ENCODE measurements at places on chromosomes 4 and X.

- DNase-seq: no peak
Observed at GRCh38 chr4:139918591-139918990, 235.4 kb downstream of the MAML3 start.

GRCh38 chr4:14403132-14403531, 599.1 kb upstream of the CPEB2 start:
- DNase-seq: no peak

- no peak for DNase-seq
Observed at GRCh38 chr4:138915756-138916155, 99.8 kb upstream of the NOCT start.

- no peak for DNase-seq
Observed at GRCh38 chr4:7787067-7787466, 152.6 kb downstream of the AFAP1 start.

DNA sequence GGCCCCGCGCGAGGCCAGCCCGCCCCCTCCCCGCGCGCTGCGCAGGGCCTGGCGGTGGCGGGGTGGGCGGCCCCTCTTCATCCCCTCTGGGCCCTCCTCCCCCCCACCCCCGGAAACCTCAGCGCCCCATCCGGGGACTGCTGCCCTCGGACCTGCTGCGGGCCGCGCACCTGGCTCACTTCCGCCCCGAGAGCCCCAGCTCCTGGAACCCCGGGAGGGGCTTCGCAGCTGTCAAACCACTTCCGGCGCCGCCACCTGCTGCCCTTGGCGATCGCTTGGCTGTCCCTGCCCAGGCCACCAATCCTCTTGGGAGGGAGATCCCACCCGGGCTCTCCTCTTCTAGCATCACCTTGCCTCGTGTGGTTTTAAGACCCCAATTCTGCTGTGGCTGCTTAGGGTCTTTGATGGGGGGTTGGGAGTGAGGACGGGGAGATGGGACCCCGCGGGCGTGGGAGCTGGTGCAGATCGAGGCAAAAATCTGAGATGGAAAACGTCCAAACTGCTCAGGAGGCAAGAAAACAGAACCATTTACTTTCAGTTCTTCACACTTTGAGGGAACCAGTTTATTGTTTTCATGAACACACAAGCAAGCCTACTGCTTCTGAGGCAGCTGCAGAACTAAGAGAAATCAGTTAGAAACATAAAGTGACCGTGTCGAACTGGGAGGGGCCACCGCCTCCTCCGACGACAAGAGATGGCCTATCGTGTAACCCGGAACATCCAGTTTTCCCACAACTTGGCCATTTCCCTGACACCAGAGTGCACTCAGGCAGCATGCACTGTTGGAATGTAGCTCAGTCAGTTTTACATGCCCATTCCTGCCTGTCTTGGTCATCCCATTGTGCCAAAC, 754 bp downstream of the MTMR1 start:
- peak; percentile 87 for DNase-seq
